Epithelial cell of proximal tubule (primary cell): ENCODE measurements at places on chromosomes 4 and X. TPM values are rescaled to one million over a fixed set of nuclear protein-coding genes. Genes with fewer than 3 reads are reported as not detected.

CSAG1 gene
- total RNA-seq, result not detected in 2 replicates

ARSJ gene
- total RNA-seq, result 28.5 and 31.9 TPM in 2 replicates

DNA sequence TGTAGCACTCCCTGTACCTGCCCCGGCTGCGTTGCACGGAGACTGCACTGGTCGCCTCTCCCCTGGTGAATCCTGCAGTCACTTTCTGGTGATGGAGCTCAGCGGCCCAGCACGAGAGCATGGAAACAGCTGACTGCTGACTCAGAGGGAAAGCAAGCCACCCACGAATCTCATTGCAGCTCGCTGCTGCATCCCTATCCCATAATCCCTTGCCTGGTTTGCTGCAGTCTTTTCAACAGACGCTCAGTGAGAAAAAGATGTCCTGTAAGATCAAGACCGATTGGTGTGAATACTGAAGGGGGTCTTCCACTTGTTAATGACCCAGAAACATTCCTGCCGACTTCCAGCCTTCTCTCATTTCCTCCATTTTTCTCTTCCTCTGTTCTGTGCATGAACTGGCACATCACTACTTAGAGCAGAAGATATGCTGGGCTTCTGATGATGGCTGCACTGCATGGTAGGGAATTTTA lies 52.9 kb downstream of the TRIM2 start:
- DNase-seq, result no peak

DNA sequence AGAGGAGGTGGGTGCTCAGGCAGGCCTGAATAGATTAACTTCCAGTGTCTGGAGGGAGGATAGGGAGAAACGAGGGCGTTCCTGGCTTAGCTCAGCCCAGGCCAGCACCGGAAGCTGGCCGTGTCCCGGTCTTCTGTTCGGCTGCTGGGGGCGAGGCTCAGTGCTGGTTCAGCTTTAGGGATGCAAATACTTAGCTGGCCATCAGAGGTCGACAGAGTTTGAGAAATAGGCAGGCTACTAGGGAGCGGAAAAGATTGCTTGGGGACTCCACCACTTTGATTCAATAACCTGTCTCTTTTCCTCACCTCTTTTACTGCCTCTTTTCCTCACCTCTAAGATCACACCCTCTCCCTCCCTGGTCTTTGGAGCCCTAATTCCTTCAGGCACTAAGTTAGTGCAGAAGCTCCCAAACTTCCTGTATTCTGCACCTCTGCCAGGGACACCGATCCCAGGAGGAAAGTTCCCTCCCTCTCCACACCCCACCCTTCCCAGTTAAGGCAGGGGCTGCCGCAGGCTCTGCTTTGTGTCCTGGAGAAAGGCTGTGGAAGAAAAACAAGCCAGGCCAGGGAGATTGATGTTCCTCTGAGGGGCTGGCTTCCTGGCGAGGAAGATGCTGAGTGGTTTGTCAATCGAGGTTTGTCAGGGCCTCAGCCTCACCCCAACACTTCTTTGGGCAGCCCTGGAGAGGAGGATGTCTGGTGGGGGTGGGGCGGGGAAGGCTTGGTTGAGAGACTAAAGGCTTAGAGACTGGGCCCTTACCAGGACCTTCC lies 6.0 kb upstream of the EFNB1 start:
- DNase-seq, result no peak

- no peak for DNase-seq
These were observed 750.2 kb upstream of the HS3ST1 start for GRCh38 chr4:12178614-12179610.

- no peak for DNase-seq
These were observed 111.7 kb downstream of the NFKB1 start for GRCh38 chr4:102612824-102613366.

- DNase-seq, result no peak
These were observed 11.0 kb upstream of the CWH43 start for GRCh38 chr4:48974979-48975640.
